Stimulated activated CD8-positive, alpha-beta memory T cell treated with anti-CD3 and anti-CD28 coated beads, Interleukin-2, amount 100 ng/mL, for 48 hours (primary cell): ENCODE measurements at places on chromosomes 6 and 20.

DNA sequence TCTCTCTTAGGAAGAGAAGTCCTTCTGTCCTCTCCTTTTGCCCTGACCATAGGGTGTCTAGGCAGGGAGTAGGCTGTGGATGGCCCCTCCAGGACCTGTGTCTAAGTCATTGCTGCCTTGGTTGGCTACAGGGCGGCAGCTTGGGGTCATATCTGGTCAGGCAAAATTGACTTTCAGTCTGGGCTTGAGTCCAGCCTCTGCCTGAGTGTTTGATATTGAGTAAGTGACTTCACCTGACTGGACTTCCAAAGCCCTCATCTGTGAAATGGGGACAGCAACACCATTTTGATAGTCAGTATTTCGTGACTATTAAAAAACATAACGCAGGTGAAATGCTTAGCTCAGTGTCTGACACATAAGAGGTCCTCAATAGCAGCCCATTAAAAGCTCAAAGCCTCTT lies 4.6 kb downstream of the TGM3 start:
- DNase-seq, result no peak

GRCh38 chr6:23533311-23533710 lies 592.7 kb upstream of the NRSN1 start:
- no peak for DNase-seq

DNA sequence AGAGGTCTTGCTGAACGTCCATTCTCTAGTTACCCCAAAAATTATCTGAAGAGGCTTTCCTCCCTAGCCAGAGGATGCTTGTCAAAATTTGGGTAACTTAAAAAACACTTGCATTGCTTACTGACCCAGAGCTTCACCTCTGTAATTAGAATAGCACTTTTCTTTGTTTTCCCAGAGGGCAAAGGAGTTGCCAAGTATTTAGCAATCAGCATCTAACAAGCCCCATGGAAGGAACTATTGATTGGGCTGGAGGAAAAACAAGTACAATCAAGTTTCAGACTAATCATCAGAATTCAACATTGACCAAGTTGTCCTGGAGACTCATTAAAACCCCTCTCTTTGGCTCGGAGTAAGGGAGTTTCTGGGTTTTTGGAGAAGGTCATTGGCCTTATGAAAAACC lies 226.4 kb downstream of the TBC1D7 start:
- no peak for DNase-seq

GRCh38 chr6:25002326-25003091 lies 66.7 kb upstream of the RIPOR2 start:
- DNase-seq, result no peak

DNA sequence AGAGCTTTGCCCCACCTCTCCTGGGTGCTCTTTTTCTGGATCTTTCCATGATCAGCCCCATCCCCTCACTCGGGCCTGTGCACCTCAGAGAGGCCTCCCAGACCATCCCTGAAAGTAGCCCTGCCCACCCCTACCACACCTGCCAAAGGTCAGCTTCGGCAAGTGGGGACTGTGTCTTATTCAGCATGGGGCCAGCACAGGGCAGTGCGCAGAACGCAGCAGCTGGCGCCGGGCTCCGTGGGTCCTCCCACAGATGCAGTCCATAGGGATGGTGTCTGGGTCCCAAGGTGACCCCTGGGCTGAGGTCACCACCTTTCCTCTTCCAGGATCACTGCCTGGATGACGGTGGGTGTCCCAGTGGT lies 79.4 kb downstream of the CEBPB start:
- no peak for DNase-seq

GRCh38 chr6:47138046-47138445 lies 95.9 kb upstream of the ADGRF1 start:
- no peak for DNase-seq
